ENCODE measurements at places on chromosomes 3 and 15.

DNA sequence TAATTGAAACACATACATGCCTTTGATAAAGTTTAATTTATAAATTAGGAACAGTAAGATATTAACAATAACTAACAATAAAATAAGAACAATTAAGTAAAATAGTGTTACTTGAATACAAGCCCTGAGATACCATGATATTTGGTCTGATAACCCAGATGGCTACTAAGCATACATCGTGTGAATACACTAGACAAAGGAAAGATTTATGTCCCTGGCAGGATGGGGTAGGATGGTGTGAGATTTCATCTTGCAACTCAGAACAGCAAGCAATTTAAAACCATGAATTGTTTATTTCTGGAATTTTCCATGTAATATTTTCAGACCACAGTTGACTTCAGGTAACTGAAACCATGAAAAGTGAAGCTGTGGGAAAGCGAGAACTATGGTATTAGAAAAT lies 169.5 kb downstream of the DIPK2A start:
- DNase-seq = no peak

DNA sequence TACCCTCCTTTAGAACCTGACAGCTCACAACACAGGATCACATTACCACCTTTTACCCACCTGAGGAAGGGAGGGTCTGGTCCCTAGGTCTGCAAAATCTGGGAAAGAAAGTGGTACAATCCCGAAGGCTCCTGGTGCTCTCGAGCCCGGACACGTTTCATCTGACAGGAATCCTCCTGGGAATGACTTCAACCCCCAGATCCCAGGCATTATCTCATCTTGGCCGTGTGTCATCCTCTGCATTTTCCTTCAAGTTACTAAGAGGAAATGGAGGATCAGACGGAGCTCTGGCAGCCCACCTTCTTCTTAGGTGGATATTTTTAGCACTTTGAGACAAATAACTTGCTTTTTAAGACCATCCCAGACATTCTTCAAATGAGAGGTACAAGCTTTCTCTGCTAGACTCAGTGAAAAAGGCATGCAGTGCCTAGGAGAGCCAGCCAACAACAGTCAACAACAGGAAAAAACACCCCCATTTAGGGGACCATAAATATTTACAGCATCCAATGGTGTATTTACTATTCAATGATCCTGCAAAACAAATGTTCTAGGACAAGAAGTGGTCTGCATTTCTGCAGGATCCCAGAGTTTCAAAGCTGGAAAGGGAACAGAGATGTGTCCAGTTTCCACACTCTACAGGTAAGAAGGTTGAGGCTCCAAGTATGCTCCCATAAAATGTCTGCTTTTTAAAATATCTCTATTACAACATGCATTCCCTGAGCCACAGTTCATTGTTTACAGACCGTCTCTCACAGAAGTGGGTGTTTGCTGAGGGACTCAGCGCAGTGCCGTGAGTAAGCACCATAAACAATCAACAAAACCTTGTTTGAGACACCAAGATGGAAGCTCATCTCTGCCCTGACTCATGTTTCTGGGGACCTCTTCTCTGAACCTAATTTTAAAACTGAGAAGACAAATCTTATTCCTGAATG lies 38.3 kb upstream of the ARHGEF3 start:
- no peak for DNase-seq

GRCh38 chr3:46281551-46281950 lies 39.3 kb downstream of the CCR3 start:
- DNase-seq = no peak

- DNase-seq = no peak
Measured at GRCh38 chr15:74451861-74452835, 8.8 kb downstream of the UBL7 start.

DNA sequence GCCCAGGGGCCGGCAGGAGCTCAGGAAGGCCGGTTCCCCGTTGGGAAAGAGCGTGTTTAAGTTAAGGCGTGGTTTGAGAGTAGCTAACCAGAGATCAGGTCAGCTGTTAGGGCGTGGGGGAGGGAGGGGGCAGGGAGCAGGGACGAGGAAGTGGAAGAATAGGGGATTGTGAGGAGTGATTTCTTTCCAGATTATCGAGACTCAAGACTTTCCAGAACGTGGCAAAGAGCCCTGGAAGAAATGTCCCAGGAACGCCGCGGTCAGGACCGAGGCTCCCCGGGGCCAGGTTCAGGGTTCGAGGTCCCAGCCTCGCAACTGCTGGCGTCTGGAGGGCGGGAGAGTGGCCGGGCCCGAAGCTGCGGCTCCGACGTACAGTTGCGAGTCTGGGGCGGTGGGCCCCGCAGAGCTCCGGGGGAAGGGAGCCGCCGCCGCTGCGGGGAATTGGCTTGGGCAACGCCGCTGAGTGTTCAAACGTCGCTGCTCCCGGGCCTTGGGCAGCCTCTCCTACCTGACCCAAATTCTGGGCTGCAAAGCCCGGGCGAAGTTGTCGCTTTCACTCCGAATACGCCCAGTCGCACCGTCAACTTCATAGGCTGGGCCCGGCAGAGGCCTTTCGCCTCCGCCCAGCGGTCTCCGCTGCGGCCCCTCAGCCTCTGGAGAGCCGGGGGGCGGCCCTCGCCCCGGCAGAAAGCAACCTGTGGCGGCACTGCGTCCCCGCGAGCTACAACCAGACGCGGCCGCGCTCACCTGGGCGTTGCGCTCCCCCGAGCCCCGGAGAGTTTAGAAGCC lies 9.5 kb downstream of the ISL2 start:
- DNase-seq = no peak

Measured in urinary bladder (tissue), 4 donors.